ENCODE measurements at places on chromosomes 3 and 15.
A peak's percentile ranks its signal among the peaks of the same experiment; 100 is the strongest.

- no peak for DNase-seq
These were observed 63.0 kb upstream of the CFAP161 start for GRCh38 chr15:81071120-81071519.

- DNase-seq: no peak
These were observed 234.9 kb downstream of the OPA1 start for GRCh38 chr3:193827871-193828270.

GRCh38 chr3:119240101-119240590 is 532 bp downstream of the B4GALT4 start:
- peak; percentile 16 for DNase-seq

DNA sequence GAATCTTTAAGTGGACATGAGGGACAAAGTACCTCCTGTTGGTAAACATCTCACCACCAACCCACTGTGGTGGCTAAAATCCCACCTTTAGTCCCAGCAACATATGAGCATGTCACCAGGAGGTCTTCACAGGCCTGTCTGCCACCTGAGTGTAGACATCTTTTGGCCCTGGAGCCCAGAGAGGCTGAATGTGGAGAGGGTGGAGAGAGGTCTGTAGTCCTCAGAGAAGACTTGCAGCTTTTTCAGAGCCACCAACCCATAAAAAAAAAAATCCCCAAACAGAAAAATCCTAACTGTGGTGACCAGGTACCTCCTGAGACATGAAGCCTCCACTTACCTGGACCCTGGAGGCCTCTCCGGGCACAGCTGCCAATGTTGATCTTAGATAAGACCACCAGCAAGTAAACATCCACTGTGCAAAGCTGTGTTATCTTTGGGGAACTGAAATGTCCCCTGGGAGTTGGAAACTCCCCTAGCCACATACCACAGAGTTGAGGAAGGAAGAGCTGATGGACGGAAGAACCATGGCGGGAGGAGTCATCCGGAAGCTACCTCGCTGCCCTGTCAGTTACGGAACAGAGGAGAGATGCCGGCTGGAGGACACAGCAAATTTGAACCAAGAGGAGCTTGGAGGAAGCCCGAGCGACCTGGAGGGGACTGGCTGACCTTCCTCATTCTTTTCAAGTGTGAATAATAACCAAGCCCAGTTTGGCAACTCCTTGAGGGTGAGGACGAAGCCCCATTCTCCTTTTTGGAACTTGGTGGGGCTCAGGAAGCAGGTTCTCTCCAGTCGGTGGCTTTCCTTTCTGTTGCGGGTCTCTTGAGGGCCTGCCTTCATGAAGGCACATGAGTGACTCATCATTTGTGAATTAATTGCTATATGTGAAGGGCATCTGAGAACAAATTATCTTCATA is at the start of gene GHRL:
TSS of gene GHRL (minus strand) at position 443 of the 915 bp plus-strand sequence. CDS start 2,767 bp downstream, outside the sequence.
- no peak for DNase-seq

DNA sequence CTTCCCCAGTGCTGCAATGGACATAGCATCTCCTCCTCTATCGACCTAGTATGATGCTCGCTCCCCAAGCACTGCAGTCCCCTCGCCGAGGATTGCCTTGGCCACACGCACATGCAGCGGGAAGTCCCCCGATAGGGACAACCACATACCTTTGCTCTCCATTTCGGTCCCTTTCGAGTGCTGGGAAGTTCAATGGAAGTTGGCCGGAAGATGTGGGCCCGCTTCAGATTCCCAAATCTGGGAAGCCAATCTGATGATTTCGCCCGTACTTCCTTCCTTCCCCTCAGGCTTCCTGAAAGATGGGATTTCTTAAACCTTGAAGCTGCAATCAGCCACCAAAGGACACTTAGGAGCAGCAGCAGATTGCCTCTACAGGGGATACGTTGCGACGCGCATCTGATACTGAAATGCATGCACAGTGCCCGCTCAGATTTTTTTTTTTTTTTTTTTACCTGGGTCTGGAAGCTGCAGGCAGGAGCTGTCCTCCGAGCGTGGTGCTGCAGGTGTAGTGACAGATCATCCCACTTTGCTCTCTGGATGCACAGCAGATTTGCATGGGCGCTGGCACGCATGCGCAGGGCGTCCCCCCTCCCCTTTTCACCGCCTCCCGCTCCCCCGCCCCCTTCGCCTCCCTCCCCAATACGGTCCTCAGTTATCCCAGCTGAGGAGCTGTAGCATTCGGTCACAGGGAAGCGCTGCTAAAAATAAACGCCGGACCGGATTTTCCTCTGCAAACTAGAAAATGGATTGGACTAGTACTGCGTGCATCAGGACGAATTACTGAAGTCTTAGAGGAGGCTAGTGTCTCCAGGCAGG is at the start of gene FGF12:
TSS of gene FGF12 (minus strand) at position 510 of the 816 bp plus-strand sequence.
- peak; percentile 32 for DNase-seq

GRCh38 chr3:170320461-170321121 is 36.9 kb upstream of the SKIL start:
- no peak for DNase-seq

GRCh38 chr15:68985361-68985891 is 29.1 kb upstream of the NOX5 start:
- DNase-seq: no peak

Measured in kidney glomerular epithelial cell (primary cell).